NCI-H2029 treated with DMSO at 0.1 percent for 48 hours (cell line): ENCODE measurements at places on chromosomes 12 and 14.
A peak's percentile ranks its signal among the peaks of the same experiment; 100 is the strongest.

GRCh38 chr14:102026934-102027333 lies 59.9 kb downstream of the HSP90AA1 start:
- no peak for DNase-seq

DNA sequence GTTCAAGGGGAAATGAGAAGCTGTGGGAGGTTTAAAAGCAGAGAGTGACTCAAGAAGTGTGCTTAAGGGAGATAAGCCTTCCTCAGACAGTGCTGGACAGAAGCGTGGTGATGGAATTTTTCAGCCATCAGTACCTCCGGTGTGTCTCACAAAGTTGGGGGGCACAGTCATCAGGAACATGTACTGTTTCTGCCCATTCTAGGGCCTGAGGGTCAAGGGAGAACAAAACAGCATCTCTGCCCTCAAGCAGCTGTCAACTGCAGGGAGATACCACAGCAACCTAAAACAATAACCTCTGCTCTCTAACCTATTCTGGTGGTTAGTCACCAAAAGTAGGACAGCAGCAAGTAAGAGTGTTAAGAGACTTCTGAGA lies 2.0 kb upstream of the STON2 start:
- DNase-seq: no peak

GRCh38 chr14:88212691-88213090 lies 110.4 kb downstream of the KCNK10 start:
- no peak for DNase-seq

DNA sequence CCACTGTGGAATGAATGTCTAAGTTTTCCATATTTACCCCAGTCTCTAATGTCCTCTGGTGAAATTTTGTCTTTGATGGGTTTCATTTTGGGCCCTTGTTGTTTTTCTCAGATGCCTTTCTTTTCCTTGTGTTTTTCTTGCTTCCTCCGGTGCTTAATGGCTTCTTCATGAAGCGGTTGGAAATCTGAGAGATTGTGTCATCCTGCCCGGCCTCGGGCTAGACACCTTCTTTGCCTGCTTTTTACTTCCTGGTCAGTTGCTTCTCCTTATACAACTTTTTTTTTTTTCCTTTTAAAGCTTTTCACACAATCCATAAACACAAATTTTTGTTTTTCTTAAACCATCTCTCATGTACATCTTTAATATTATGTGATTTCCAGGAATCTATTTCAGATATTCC lies 7.1 kb downstream of the ETV6 start:
- DNase-seq: no peak

- no peak for DNase-seq
Observed at GRCh38 chr12:15532364-15532977, 210.2 kb downstream of the PTPRO start.

GRCh38 chr12:84492351-84492883 lies 420.2 kb downstream of the SLC6A15 start:
- DNase-seq: no peak

DNA sequence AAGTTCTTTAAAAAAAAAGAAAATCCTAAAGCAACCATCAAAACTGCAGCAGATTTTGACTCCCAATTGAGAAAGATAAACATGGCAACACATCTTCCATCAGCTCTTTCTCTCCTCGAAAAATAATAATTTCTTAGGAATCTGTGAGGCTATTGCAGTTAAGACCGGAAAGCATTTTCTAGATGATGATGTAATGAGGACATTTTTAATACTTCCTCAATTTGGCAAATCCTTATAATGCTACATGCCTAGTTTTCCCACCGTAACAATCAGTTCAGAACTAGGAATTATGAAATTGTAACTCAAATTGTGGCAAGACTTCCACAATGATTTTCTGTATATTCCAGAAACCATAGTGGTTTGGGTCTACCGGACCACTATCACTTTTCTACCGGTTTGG lies 180.9 kb upstream of the PDE3A start:
- no peak for DNase-seq

GRCh38 chr14:105912641-105913180 lies 386.3 kb downstream of the TMEM121 start:
- no peak for DNase-seq

GRCh38 chr12:92943482-92944250 lies 14.6 kb upstream of the EEA1 start:
- DNase-seq: no peak

GRCh38 chr14:69574263-69574953 lies at the start of gene CCDC177:
TSS of gene CCDC177 (minus strand) at chr14:69574871. CDS start at chr14:69573622, 1,249 bp downstream.
- peak; percentile 23 for DNase-seq

DNA sequence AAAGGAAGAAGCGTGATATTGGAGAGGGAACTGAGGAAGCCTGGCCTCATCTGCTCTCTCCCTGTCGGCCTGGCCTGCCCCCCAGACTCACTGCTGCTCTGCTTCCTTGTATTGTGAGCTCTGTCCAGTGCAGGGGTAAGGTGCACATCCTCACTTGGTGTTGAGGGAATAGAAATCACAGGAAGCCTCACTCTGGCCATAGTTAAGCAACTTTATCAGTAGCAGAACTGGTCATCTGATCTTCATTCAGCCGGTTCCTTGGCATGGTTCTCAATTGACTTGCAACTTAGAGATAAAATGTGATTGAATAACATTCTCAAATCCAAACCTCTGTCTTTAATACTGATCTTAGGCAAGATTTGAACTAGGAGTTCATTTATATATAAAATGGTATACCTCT lies 11.5 kb upstream of the CCDC175 start:
- no peak for DNase-seq

GRCh38 chr12:98397323-98398105 lies 117.9 kb upstream of the TMPO start:
- peak; percentile 88 for DNase-seq

- DNase-seq: no peak
Observed at GRCh38 chr14:89256283-89256682, 160.8 kb downstream of the FOXN3 start.

- no peak for DNase-seq
Observed at GRCh38 chr12:54417712-54418440, 1.2 kb downstream of the ITGA5 start.

- DNase-seq: no peak
Observed at GRCh38 chr14:99035712-99036610, 236.0 kb downstream of the BCL11B start.

- no peak for DNase-seq
Observed at GRCh38 chr14:104794631-104794992, 936 bp downstream of the AKT1 start.

DNA sequence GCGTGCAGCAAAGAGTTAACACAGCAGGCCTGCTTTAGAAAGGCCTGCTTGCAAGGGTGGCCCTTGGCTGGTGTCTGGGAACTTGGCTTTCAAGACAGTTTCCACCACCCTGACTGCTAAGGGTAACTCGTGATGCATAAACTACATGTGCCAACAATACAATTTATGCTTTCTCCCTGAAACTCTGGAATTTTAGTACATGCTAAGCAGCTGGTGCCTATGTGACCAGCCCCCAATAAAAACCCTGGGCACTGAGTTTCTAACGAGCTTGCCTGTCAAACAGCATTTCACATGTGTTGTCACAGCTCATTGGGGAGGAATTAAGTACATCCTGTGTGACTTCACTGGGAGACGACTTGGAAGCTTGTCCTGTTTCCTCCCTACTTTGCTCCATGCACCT lies 133.1 kb downstream of the SLC5A8 start:
- DNase-seq: no peak

- no peak for DNase-seq
Observed at GRCh38 chr14:101103321-101103901, 199.9 kb upstream of the RTL1 start.
